ENCODE measurements at places on chromosomes 2 and 18.

- DNase-seq: no peak
Measured at GRCh38 chr2:174636987-174637386, 39.4 kb upstream of the WIPF1 start.

DNA sequence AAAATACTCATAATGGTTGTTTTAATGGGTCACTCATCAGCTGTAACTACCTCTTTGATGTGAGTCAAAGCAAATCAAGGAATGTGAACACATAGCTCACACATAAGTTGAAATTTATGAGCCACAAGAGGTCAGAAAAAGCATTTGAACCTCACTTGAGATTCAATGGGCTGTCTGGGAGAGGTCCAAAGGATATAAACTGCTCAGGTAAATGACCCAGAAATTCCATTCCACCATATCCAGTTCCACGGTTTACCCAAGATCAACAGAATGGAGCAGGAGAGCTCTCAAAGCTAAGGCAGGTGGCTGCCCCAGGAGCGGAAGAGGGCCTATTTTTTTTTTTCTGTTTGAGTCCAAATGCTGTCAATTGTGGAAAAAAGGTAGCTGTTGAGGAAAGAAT, 464.1 kb downstream of the TNS1 start:
- no peak for DNase-seq

- DNase-seq: no peak
Measured at GRCh38 chr2:9975328-9975727, 23.8 kb downstream of the GRHL1 start.

DNA sequence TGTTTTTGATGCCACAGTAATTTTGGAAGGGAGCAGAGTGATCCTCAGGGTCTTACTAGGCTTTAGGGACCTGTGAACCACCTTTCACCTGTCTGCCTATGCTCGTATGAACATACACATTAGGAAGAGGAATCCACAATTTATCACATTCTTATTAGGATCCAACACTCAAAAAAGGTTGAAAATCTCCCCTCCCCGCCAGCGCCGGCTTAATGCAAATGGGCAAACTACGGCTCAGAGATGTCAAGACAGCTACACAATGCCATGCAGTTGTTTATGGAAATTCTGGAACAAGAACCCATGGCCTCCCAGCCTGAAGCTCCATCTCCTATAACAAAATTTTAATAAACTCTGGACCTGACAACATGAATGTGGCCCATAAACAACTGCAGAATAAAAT, 375.9 kb upstream of the ACVR2A start:
- DNase-seq: no peak

DNA sequence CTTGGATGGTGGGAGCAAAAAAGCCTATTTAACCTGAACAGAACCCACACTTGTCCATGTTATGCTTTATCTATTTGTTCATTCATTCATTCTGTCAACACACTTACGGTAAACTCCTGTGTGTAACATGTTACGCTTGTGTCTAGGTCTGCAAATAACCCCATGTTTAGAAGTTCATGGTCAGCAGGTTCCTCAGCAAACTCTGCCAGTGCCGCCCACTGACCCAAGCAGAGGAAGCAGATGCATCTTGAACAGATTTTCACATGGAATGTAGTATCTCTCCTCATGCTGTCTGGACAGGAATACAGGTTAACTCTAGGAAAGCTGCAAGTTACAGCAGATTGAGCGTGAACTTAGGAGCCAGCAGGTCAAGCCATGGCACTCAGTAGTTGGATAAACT, 213.7 kb upstream of the COPS8 start:
- DNase-seq: no peak

DNA sequence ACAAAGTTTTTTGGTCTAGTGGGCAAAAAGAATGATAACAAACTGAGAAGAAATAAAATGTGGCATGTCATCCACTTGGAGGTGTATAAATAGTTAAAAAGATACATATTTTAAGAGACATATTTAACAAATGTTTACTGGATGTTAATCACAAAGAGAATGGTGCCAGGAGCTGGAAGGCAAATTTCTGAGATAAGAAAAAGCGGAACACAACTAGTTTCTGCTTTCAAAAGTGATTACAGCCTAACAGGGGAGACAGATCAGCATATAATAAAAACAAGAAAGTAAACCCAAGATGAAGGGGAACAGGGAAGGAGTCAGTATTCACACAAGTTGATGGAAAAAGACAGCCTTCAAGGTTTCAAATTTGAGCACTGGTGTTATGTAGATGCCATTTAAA, 91.3 kb downstream of the OLA1 start:
- no peak for DNase-seq

- DNase-seq: no peak
Measured at GRCh38 chr2:54084600-54084999, 30.8 kb upstream of the ACYP2 start.

GRCh38 chr2:189304360-189304759, 124.8 kb upstream of the COL5A2 start:
- DNase-seq: peak; percentile 53

DNA sequence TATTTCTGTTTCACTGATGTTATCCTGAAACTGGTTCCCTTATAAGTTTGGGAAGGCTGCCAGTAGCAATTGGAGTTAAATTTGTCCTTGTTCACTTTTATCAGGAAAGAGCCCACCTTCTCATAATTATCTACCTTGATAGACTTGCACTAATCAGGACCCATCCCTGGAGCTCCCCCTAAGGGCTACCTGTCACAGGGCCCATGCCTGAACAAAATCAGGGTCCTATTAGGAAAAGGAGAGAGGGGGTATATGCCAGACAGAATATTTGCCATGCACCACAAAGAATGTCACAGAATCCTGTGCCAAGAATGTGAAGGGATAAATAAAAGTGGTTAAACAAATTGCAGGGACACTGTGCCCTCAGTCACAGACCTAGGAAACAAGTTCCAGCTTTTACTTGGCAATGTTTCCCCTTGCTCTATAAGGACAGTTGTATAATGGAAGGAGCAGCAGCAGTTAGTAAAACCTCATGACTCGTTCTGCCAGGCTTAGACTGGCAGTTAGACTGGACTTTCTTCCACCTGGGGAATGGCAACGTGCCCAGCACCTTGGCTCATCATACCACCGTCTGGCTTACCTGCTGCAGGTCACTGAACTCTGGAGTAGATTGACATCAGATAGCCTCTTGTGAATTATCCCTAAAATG, 32.3 kb upstream of the VWC2L start:
- no peak for DNase-seq

DNA sequence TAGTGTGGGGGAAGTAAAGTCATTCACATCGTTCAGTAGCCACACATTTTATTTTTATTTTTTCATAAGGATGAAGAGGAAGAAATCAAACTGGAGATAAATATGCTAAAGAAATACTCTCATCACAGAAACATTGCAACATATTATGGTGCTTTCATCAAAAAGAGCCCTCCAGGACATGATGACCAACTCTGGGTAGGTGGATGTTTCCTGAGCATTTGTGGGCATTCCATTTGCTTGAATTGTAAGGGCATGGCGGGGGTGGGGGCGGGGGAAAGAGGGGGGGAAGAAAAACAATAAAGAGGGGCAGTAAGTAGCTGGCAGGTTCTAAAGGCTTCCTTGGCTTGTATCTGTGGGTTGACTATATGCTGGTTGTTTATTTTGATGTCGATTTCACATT, 126.4 kb downstream of the MAP4K4 start:
- no peak for DNase-seq

GRCh38 chr18:24811950-24812681, 351.7 kb downstream of the HRH4 start:
- no peak for DNase-seq

- no peak for DNase-seq
Measured at GRCh38 chr2:34731292-34731691, 1132.2 kb upstream of the FAM98A start.

GRCh38 chr2:19882286-19882685, 19.5 kb downstream of the TTC32 start:
- no peak for DNase-seq

DNA sequence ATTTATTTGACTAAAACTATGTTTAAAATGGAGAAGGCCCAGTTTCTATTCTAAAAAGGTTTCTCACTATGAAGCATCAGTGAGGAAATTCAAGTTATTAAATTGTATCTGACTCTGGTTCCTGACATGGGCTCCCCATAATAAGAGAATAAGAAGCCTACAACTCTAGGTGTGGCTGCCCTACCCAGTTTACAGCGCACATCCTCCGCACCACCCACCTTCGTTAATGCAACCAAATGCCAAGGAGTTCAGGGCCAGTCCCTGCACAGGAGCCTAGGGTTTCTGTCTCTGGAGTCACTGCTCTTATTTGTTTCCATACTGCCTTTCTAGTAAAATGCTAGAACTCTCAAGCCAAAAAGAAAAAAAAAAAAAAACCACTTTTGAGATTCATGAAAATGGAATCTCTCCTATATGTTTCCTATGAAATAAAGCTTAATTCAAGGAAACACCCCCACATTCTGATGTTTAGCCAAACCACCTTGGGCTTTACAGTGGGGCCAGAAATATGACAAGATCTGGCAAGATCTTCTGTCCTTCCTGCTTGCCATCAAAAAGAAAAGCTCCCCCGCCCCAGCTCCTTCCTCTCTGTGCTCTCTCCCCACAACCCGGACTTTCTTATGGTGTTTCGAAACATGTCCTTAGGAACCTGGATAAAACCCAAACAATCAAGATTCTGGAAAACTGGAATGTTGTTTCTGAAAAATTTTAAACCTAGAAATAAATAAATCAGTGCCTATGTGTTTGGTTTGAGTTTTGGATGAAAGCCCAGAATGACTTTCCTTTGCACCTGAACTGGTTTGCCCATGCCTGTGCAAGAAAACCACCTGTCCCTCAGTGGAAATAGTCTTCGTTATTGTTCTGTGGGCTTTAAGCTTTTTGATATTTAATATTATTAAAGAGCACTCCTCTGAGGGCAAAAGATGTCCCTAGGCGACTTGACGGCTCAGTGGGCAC, 136.7 kb downstream of the SP3 start:
- DNase-seq: no peak

- DNase-seq: no peak
Measured at GRCh38 chr2:199982126-199982843, 26.9 kb downstream of the MAIP1 start.

DNA sequence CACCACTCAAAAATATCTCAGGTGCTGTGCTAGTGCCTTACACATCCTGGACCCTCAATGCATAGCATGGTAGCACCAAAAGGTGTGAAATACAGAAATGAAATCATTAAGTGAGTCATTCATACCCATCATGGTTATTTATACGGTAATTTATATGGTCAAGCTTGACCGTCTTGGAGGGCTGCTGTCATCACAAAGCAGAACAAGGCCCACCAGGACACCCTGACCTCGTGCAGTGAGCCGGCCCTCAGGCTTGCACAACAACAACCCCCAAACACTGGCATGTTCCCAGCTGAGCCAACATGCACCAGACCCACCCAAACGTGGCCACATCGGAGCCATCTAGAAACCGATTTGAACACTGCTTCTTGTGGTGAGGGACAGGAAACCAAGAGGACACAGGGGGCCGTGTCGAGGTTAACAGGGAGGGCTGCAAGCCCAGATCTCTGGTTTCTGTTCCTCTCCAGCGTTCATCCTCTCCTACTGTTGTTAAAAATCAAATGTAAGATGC, 378.5 kb upstream of the ID2 start:
- DNase-seq: peak; percentile 83

GRCh38 chr18:30177056-30177455, 865.5 kb downstream of the DSC3 start:
- DNase-seq: no peak

GRCh38 chr2:7286120-7286519, 368.9 kb downstream of the RNF144A start:
- DNase-seq: no peak

DNA sequence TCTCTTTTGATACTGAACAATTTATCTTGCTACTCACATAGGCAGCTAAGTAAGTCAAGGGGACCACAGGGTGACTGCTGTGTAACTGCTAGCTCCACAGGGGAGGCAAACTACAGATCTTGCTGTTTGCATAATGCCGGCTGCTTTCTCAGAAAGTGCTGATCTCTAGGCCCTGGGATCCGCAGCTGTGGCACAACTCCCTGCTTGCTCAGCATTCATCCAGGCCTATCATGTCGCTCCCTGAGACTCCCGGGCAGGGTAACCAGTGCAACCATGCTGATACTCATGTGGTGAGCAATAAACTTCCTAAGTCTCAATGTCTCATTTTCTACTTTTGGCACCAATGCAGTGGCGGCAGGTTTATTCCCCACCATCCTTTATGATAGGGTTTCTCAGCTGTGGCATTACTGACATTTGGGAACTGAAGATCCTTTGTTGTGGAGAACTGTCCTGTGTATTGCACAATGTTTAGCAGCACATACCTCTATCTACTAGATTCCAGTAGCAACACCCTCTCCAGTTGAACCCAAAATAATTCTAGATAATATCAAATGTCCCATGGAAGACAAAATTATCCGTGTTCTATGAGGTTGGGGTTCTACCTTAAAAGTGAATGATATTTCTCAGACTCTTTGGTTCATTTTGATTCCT, 1101.3 kb downstream of the LRP1B start:
- no peak for DNase-seq

DNA sequence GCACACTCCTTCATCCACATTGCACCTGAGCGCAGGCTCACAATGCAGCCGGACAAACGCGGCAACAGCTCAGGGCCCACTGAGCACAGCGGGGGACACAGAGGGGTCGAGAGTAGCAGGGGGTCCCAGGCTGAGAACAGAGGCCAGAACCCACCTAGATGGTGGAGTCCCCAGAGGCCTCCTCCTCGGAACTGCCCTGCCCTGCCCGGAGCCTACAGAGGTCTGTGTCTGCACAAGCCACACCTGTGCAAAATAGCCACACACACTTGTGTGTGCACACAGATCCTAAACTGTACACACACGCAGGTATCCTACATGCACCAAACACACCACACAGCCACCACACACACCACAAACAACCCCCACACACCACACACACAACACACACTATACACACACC, 72.8 kb downstream of the TMEM18 start:
- peak; percentile 19 for DNase-seq

- DNase-seq: no peak
Measured at GRCh38 chr2:188727846-188728245, 246.3 kb upstream of the COL3A1 start.

DNA sequence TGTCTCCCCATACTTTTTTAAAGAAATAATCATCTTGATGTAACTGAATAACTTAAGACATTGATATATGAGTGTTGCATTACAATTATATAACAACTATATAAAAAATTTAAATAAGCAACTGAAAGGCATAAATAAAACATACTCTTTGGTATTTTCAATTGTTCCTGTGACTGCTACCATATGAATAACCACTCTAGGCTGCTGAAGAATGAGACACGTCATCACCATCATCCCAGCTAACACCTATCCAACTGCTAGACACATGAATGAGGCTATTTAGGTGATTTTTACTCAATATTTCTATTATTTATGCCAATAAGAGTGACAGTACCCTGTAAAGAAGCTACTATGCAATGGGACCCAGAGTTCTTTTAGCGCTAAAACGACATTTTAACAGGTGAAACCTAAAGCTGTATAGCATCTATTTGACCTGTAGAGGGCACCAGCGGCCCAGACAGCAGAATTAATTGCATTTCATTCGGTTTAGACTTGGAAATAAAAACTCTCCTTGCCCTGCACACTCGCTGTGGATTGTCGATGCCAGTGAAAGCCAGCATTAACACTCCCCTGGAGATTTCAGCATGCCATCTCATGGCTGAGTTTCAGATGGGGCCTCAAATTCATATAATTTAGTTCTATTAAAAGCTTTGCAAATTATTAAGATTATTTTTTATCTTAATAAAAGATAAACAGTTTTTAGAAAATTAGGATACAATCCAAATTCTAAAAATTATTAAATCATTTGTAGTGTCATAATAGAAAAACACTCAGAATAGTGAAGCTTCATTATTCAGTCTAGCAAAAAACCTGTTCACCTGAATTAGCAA, 89.4 kb upstream of the MAP2 start:
- DNase-seq: peak; percentile 46

Measured in stimulated activated CD8-positive, alpha-beta memory T cell treated with anti-CD3 and anti-CD28 coated beads, Interleukin-4, amount 100 ng/mL, for 48 hours (primary cell).